ENCODE measurements at places on chromosomes 7 and 10.

DNA sequence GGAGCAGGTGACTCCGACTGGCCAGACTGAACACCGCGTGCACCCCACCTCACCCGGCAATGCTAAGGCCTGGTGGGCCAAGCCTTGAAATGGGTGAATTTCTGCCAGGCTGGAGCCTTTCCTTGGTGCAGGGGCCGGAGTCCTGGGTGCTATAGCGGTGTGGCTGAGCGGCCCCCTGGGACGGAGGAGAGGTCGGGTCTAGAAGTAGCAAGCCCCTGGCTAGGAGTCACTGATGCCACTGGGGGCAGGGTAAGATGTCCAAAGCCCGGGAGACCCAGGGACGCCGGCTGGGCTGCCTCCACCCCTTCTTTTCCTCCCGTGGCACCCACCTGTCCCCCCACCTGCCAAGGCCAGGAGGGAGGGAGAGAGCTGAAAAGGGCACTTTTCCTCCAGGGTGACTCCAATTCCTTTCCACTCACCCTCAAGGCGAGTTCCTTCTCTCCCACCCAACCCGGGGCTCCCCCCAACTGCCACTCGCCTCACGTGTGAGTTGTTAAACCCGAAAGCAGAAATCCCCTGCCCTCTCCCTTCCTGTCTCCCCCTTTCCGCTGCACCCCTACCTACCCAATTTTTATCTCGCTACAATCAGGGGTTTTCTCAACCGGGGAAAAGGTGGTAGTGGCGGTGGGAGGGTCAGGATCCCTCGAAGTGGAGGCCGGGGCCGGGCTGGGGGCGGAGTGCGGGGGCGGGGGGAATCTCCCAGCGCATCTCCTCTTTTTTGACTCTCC lies 6.0 kb upstream of the GATA3 start:
- DNase-seq, result no peak

DNA sequence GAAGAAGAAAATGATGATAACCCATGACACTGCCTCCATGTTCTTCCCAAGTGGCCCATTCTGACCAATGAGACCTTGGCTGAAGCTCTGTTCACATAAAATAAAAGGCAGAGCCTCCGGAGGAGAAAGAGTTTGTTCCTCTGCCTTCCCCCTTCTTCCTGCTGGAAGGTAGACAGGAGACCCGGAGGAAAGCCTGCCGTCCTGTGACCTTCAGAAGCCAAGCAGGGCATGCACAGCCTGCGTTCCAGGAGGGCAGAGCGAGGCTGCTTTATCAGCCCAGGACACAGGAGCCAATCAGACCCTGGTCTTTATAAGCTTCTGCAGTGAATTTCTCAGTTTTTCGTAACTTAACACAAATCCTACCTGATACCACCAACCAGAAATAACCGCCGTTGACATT lies 8.6 kb upstream of the GRID1 start:
- DNase-seq, result no peak

DNA sequence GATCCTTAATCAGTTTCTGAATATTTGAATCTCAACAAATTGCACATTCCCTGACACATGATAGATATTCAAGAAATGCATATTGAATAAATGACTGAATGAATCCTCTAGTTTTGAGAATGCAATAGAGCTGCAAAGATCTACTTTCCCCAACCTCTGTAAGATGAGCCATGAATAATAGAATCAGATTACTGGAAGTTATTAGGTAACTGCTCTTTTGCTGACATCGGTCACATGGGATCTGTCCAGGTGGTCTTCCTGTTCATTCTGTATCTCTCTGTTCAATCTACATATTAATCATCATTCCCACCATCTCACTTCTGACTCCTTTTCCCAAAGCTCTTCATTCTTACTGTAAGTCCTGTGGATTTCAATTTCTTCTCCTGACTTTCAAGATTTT lies 638.7 kb downstream of the SORCS1 start:
- no peak for DNase-seq

DNA sequence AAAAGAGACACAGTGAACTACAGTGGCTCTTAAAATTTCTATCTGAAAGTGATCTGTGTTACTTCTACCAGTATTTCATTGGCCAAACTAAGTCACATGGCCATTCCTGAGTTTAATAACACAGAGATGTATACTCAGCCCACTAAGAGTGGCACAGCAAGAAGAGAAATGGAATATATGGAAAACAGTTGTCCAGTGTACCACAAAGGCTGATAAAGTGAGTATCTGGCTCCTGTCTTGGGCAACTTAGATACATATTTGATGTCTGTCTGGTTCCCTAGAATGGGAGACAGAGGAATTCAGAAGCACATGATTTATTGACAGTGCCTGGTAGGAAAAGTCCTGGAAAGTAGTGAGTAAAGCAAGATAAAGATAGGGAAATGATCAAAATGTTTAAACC lies 10.1 kb upstream of the PON1 start:
- no peak for DNase-seq

- no peak for DNase-seq
These were observed 69.8 kb downstream of the ZMIZ1 start for GRCh38 chr10:79138449-79139123.

GRCh38 chr7:135682191-135682590 lies 19.9 kb downstream of the STMP1 start:
- DNase-seq, result no peak

DNA sequence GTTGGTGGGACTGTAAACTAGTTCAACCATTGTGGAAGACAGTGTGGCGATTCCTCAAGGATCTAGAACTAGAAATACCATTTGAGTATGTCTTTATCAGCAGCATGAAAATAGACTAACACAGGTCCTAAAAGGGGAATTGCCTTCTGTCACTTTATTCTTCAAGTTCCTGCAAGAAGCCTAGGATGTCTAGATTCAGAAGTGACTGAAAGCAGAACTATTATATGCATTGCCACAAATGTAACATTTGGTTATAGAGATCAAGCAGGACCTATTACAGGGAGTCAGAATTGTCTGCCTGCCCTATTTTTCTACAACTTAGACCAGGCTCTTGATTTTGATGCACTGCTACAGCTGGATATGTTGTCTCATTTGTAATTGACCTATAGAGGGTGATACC lies 364.7 kb downstream of the SORCS1 start:
- DNase-seq, result no peak

DNA sequence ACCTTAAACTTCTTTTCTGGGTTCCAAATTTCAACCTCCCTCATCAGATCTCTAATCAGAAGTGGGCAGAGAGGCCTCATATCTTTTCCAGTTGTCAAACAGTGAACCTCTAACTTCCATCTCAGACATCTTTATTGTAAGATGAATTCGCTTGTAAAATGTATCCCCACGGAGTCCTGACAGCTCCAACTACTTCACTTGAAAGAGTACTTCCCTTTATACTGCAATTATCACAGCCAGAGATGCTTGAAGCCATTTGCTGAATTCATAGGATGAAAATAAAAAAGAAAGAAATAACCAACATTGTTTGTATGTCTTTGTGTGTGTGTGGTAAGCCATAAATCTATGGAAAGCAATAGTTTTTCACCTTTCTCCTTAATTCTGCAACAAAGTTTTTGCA lies 175.2 kb downstream of the GRM3 start:
- no peak for DNase-seq

DNA sequence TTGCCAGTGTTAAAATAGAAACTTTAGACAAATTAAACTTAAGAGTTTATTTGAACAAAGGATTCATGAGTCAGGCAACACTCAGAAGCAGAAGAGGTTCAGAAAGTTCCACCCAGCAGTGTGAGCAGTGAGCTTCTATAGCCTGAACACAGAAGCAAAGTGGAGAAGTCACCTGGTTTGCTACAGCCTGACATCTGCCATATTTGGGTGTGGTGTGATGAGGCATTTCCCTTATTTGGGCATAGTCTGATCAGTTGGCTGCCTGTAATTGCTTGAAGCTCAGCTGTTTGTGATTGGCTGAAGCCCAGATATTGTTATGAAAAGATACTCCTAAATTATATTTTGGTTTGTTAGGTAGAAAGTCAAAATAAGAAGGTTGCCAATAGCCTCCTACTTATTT lies 39.1 kb downstream of the VWC2 start:
- DNase-seq, result no peak

GRCh38 chr7:39460486-39460885 lies 105.7 kb upstream of the YAE1 start:
- no peak for DNase-seq

DNA sequence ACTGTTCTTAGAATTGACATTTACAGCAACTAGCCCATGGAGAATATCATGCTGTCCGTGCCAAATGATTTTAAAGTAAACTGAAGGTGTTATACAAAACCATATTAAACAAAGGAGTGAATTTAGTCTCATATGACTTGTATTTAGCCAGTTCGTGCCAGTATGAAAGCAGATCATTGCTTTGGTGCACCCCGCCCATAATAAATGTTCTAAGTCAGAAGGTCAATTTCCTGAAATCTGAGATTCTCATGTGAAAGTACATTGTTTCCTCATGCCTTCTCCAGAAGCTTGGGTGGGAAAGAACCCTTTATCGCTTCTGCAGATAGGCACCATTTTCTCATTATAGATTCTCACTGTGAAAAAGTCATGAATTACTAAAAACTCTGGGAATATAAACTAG lies 106.4 kb downstream of the CAMK1D start:
- DNase-seq, result no peak

DNA sequence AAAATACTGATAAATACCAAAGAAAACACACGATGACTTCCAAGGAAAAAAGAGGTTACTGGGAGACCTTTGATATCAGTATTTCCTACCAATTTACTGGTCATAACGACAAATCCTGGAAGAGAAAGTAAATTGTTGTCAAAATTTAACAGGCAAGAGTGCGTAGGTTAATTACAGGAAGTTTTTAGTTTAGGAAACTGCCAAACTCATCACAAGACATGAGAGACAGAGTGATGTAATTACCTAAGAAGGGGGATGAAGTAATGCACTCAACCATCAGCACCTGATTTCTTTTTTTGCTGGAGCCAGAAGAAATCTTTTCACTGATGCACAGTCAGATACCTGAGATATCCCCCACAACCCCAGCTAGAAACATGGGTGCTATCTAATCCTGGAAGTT lies 16.8 kb downstream of the MACC1 start:
- no peak for DNase-seq

All from hypothalamus (tissue), 51 donors.